ENCODE measurements at places on chromosomes 4 and X.

DNA sequence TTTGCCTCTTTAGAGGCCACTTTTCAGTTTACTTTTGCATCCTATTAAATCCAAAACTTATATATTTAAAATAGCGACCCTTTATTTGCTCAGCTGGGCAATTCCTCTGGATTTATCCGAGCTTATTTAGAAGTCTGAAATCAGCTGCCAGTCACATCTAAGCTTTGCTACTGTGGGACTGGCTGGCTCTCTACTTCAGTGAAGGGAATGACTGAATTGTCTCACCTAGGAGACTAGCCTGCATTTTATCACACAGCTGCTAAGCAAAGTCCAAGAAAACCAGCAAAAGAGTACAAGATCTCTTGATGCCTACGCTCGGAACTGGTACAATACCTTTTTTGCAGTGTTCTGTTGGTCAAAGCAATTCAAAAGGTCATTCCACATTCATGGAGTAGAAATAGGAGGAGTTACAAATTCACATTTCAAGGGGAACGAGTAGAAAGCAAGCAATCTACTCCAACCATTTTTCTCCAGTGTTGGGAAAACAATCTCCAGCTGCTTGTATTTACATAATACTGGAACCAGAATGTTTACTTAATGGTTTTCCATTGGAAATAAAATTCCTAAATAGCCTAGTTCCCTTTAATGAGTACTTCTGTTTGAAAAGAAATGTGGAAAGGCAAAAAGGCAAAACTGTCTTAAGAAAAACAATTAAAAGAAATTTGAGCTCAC lies 160.2 kb downstream of the MAGEB5 start:
- DNase-seq = no peak

- DNase-seq = no peak
Measured at GRCh38 chrX:49309401-49309981, 6.0 kb downstream of the GAGE10 start.

GRCh38 chr4:140635606-140636005 lies 66.8 kb upstream of the UCP1 start:
- DNase-seq = peak; percentile 36

DNA sequence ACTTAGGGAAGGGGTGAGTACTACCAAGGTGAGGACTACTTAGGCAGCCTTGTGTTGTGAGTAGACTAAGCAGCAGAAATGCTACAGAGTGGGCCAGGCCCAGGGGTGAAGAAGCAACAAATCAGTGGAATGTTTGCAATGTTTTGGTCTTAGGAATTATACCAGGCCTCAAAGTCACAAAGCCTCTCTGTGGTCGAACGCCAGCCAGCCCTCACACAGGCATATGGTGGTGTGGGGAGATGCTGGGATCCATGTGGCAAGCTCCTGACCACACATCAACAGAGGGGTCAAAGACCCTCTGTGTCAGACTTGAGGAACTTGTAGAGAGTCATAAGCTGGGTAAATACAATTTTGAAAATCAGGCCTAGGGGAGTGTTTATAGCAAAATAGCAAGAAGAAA lies 153.8 kb upstream of the KLF3 start:
- DNase-seq = no peak

GRCh38 chrX:137695417-137695816 lies 129.5 kb downstream of the ZIC3 start:
- no peak for DNase-seq

- DNase-seq = no peak
Measured at GRCh38 chr4:169128902-169129301, 118.8 kb upstream of the CBR4 start.

DNA sequence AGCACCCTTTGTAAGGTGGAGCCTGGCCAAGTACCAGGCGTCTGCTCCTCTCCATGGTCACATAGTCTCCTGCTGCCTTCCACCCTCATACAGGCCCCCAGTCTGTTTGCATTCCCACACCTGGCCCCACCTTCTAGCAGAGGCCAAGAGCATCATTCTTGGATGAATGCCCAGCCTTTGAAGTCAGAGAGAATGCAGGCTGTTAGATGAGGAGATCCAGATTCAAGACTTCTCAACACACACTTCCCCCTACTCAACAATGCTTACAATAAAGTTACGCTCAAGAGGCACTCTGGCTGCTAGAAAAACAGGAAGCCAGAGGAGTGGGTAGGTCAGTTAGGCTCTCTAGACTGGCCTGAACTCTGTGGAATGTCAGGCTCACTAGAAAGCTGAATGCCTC lies 43.3 kb downstream of the SHROOM4 start:
- DNase-seq = no peak

GRCh38 chr4:128810871-128811570 lies 1.5 kb downstream of the JADE1 start:
- DNase-seq = peak; percentile 68

GRCh38 chr4:171846232-171846631 lies 33.0 kb downstream of the GALNTL6 start:
- DNase-seq = peak; percentile 28

- no peak for DNase-seq
Measured at GRCh38 chr4:110196206-110196870, 2.1 kb downstream of the ELOVL6 start.

GRCh38 chrX:107672955-107673378 lies 44.7 kb downstream of the PRPS1 start:
- no peak for DNase-seq

DNA sequence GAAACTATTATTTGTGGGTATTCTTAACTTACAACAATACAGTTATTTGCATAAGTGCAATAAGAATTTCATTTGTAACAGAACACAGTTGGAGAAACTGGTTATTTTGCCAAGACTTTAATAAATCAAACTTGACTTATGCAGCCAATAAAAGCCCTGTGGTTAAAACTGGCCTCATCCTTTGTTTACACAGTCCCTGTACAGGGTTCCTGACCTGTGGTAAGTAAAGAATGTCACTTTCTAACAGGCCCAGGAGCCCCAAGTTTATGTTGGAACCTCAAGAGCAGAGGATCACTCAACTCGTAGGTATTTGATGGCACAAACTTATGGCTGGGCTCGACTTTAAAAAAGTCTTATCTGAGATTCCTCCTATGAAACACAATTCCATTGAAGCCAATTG lies 88.6 kb upstream of the PTCHD1 start:
- no peak for DNase-seq

DNA sequence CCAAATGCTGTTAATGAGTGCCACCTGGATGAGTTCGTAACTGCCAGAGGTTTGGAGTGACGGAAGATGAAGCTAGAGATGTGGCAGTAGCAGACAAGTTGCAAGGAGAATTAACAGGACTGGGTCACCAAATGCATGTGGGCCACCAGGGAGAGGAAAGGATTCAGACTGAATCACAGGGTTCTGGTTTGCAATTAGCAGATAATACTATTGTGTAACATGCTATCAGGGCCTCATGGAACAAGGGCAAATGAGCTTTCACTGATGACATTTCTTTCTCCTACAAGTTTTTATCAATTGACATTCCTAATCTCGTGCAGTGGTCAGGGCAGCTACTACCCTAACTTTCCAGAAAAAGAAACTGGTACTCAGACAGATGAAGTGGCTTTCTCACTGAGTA lies 21.4 kb downstream of the GAB3 start:
- DNase-seq = no peak

- DNase-seq = no peak
Measured at GRCh38 chr4:48958582-48958981, 27.5 kb upstream of the CWH43 start.

DNA sequence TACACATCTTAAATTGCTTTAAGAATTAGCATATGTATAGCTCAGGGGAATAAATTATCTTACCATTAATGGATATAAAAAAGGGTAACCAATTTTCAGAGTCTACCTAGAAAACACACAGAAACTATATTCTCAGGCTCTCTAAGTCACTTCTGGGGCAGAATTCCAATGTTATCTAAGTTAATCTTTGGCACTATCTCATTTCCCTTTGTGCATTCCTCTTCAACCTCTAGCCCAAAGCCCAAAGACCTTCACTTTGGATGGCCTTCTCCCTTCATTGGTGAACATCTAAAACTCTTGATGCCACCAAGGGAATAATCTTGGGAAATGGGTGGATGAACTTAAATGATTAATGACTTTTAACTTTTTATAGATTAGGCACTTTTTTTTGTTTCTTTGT lies 108.3 kb downstream of the APBB2 start:
- DNase-seq = no peak

DNA sequence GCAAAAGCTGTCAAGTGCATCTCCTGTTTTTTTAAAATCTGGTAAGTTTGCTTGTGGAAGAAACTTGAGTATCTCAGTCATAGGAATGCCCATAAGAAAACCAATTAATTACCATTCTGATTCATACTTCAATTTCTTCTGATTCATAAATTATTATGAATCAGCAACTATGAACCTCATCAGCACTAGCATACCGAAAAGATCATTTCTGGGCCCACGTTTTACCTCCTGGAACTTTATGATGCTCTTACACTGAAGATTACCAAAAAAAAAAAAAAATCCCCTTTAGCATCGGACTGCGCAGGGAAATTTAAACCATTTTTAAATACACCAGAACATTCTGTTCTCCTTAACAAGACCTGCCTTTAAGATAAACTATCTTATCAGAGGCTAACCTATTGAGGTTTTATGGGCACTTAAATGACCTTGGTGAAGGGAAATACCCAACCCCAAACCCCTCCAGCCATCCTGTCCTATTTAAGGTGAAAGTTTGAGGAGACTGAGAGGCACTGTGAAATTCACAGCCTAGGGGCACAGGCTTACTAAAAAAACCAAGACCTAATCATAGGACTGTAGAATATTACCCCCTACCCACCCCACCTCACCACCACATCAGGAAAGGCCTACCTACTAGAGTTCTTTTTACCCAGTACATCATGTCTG lies 38.2 kb upstream of the ABCG2 start:
- no peak for DNase-seq

DNA sequence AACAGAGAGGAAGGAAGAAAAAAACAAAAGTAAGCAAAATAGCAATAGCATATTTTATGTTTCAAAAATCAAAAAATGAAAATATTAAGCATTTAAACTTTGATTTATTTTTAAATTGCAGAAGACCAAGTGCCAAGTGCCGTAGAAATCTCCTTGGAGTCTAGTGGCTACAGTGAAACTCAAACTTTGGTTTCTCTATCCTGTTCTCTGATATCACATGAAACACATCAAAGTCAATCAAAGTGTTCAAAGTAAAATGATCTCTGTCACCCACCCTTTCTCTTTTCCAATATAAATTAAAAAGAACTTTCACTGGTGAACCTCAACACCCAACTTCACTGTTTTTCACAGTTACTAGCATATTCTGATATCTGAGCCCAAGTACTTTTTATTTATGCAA lies 81.1 kb downstream of the HADH start:
- no peak for DNase-seq

GRCh38 chr4:150268444-150268843 lies 190.2 kb downstream of the DCLK2 start:
- no peak for DNase-seq

- no peak for DNase-seq
Measured at GRCh38 chr4:111048316-111048715, 425.4 kb upstream of the PITX2 start.

DNA sequence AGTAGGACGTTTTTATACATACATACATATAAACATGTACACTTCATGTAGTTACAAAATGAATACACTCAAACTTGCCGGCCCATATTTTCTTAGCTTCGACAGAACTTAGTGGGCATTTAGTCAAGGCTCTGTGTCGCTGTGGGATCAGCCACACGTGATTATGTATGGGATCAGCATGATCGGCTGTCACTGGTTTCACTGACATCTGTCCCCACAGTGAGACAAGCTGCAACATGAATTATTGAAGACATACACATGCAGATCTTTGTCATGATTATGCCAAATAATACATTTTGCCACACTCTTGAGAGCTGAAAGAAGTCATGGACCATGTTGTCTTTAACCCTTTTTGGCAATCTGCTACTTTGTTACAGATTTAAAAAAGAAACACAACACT lies 38.2 kb upstream of the NAA11 start:
- DNase-seq = no peak

GRCh38 chr4:96052827-96053226 lies 212.9 kb downstream of the PDHA2 start:
- DNase-seq = no peak

GRCh38 chr4:177356206-177356605 lies 46.5 kb downstream of the NEIL3 start:
- peak; percentile 51 for DNase-seq

- DNase-seq = no peak
Measured at GRCh38 chr4:70559924-70560323, 32.1 kb upstream of the AMBN start.

- no peak for DNase-seq
Measured at GRCh38 chrX:18924507-18925088, 59.3 kb downstream of the PHKA2 start.

DNA sequence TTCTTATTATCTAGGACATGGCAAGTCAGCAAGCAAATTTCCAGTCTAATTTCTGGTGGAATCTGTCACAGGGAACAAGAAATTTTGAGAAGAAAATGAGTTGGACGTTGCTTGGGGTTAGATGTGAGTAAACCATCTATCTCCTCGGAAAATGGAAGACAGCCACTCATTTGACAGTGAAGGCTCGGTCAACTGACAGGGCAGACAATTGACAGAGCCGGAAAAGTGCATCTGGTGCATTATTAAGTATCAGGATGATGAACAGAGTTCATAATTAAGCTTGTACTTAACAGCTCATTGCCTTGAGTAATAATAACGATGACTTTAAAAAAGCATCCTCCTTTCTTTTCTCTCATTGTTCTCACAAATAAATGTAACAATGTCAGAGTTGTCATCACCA lies 168.4 kb downstream of the MAD2L1 start:
- DNase-seq = no peak

GRCh38 chr4:164959896-164960295 lies 17.6 kb downstream of the TRIM61 start:
- no peak for DNase-seq

- no peak for DNase-seq
Measured at GRCh38 chr4:25925486-25926201, 11.6 kb downstream of the SMIM20 start.

DNA sequence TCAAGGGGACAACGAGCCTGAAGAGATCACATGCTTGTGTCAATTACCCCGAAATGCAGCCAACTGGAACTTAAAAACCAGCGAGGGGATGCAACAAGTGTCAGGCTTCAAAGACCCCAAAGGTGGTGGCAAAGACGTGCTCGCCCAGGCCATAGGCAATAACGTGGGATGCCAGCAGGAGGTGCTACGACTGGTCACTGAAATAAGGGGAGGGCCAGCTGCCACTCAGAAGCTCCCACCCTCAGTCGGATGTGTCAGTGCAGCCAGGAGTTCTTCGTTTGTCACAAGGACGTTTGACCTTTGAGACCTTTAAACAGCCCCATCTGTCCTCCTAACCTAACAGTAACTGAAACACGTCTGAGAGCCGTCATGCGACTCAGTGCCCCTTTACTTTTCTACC lies 556.8 kb upstream of the PCDH10 start:
- DNase-seq = no peak

GRCh38 chr4:55143858-55144257 lies 18.5 kb upstream of the KDR start:
- DNase-seq = no peak

DNA sequence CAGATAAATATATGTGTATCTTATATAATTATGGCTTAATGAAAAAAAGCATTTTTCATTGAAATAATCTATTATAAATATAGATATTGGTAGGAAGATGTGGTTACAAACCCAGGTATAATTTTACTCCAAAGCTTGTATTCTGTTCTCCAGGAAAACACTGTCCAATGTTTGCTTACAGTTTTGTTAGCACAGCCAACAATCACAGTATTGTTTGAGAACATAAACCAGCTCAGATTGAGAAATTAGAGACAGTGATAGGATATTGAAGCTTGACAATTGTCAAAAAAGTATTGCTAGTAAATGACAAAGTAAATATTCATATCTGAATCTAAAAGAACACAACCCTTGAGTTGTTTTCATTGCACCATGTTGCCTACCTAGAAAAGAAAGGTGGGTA lies 228.8 kb downstream of the ADGRL3 start:
- DNase-seq = no peak
